RWPE2 (cell line): ENCODE measurements at places on chromosomes 2 and 18.

DNA sequence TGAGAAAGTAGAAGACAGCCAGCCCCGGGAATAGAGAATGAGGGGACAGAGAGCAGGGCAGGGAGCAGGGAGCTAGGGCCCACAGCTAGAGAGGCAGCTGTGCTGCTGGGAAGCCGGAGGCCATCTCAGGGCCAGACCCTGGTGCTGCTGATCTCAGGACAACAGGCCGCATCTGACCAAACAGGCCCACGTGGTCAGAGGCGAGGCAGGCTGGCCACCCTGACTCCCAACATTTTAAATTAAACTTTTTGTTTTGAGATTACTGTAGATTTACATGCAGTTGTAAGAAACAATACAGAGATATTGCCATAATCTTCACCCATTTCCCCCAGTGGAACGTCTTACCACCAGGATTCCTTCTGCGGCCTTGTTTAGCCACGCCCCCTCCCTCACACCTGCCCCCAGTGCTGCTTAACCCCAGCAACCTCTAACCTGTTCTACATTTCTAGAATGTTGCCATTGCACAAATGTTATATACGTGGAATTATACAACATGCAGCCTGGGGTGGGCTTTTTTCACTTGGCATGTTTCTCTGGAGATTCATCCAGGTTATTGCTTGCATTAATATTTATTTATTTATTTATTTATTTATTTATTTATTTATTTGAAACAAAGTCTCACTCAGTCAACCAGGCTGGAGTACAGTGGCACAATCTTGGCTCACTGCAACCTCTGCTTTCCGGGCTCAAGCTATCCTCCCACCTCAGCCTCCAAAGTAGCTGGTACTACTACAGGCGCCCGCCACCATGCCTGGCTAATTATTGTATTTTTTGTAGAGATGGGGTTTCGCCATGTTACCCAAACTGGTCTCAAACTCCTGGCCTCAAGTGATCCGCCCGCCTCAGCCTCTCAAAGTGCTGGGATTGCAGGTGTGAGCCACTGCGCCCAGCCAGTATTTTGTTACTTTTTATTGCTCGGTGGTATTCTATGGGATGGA, 48.6 kb upstream of the GPR17 start:
- no peak for DNase-seq

GRCh38 chr2:60775048-60775639, 19.1 kb downstream of the PAPOLG start:
- no peak for DNase-seq

DNA sequence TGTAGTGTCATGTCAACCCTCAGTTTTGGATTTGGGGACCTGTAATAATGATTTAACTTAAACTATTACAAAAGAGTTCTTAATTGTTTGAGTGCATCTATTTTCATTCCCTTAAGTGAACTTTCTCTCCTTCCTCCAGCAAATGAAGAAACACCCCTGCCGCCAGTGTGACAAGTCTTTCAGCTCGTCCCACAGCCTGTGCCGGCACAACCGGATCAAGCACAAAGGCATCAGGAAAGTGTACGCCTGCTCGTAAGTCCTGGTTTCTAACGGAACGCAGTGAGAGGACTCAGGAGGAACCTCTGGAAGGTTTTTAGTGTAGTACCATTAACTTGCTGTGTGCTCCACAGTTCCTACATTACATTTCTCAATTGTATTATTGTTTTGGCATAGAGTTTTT, 114.2 kb downstream of the ZNF532 start:
- DNase-seq: no peak

GRCh38 chr2:46275995-46276394, 21.2 kb upstream of the EPAS1 start:
- DNase-seq: no peak

DNA sequence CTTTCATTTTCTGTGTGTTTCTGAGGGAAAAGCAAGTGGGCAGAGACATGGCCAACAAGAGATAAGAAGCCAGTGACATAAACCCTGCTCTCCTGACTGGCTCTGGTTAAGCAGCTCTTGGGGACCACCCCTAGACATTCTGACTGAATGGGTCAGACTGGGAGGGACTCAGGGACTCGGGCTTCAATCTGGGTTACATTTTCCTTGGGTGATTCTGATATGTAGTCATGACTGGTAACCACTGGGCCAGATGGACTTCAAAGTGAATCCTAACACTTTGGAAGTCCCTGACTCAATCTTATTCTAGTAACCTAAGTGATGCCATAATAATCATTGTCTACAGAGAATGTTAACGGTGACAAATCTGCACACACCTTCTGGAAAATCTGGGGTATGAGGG, 397.8 kb downstream of the NBAS start:
- no peak for DNase-seq

DNA sequence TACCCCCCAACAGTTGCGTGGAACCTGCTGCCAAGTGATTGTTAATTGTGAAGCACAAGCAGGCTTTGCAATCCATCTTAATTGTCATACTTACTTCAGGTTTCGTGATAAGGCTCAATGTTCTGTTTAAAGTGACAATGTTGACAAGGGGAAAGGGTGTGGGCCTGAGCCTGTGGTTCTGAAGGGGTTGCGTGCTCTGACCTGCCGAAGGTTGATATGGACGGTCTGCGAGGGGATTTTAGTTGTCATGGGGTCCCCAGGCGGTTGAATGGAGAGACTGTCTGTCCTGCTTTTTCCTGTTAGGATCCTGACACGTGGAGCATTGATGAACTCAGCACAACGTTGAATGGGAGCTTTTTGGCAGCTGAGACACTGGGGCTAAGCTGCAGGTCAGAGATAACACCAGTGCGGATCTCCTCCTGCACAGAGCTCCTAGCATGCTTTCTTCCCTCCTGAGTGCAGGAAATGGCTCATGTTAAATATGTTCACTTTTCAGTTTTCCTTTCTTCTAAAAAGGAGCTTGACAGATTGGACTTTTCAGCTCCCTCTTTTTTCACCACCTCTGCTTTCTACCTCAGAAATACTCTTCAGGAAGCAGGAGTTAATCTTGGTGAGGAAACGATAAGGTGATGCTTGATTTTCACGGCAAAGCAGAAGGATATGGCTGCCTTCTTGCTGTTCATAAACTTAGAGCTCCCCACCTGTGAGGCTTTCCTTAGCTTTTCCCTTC, 62.9 kb upstream of the ZEB2 start:
- no peak for DNase-seq

- DNase-seq: no peak
Measured at GRCh38 chr2:67564076-67564475, 166.9 kb downstream of the ETAA1 start.

GRCh38 chr2:65370387-65371073, 61.9 kb downstream of the SPRED2 start:
- no peak for DNase-seq

- DNase-seq: no peak
Measured at GRCh38 chr2:238956676-238957075, 108.8 kb downstream of the TWIST2 start.

DNA sequence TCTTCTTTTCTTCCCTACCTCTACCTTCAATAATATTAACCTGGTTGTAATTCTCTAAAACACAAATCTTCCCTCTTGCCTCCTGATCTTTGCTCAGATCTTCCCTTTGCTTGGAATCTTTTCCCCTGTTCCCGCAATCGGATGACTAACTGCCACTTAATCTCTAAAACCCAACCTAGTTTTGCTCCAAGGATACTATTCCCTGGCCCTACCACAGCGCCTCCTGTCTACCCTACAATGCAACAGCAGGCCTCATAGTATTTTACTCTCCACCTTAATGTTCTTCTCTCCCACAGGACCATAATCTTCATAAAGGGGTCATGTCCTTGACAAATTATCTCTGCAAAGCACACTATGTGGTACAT, 246.8 kb upstream of the TNP1 start:
- DNase-seq: no peak

- no peak for DNase-seq
Measured at GRCh38 chr2:153455403-153455802, 23.2 kb downstream of the RPRM start.

- DNase-seq: no peak
Measured at GRCh38 chr18:9787712-9788111, 79.6 kb downstream of the RAB31 start.

- DNase-seq: no peak
Measured at GRCh38 chr2:120720231-120720630, 15.4 kb upstream of the GLI2 start.

DNA sequence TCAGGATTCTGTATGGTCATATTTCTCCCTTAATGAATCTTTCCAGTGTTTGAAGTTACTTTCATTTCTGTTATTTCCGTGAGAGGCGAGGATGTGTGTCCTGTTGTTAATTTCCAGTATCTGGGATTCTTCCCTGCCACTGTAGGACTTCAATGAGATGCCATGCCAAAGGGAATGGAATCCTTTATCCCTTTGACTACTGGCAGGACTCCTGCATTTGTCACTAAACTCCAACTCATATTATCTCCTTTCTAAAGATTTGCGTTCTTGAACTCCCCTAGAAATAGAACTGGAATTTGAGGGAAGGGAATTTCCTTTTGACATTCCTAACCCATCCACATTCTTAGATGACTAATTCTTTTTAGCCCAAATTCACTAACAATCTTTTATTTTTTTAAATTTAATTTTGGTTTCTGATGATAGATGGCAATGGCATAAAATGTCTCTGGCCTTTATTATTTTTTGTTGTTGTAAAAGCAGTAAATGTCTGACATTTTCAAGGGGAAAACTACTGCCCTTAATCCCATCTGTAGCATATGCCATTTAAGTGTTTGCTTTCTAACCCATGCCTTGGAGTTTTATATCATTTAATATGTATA, 87.8 kb upstream of the EML6 start:
- no peak for DNase-seq

DNA sequence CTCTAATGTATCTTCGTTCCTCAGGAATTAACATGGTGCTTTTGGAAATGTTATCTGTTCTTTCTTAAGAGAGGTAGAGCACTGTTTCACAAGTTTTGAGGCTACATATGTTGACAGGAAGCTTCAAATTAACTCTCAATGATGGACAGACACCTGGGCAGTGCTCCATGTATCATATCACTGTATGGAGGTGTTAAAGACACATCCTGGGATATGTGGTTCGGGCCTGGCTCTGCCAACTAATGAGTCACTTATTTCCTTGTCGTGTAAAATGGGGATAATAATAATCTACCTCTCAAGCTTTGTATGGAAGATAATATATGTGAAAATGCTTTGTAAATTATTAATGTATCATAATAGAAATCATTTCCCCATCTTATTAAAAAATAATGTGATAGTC, 90.2 kb downstream of the PARD3B start:
- DNase-seq: no peak

DNA sequence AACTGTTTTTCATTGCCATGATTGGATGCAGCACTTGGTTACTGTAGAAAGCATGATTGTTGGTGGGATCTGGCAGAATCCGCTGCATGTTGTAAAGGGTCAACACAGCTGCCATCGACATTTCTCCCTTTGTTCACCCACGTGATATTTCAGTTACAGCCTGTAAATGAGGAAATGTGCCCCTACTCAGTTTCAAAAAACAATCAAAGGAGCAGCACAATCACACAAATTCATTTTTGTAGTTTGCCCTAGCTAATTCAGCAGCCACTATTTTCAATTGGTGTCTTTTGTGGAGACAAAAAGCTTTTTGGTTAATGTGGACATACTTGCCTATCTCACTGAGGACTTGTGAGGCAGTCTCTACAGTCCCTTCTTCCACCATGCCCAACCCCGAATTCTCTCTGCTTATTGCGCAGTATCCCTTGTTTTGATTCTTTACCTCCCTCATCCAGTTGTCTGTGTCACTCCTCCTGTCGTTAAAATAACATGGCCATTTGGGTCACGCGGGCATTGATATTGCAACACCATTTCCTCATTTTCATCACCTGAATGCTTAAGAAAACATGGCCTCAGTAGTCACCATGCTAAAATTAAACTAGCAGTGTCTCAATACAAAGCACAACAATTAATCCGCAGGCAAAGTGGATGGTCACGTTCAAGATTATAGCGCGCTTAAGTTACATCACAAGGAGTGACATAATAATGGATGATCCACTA, 6.4 kb upstream of the PROC start:
- no peak for DNase-seq

- DNase-seq: no peak
Measured at GRCh38 chr2:196315388-196316049, 144.1 kb upstream of the STK17B start.

- DNase-seq: no peak
Measured at GRCh38 chr18:54551590-54551989, 39.5 kb upstream of the DYNAP start.

- no peak for DNase-seq
Measured at GRCh38 chr2:226405465-226405864, 394.2 kb downstream of the IRS1 start.

GRCh38 chr2:181741756-181742155, 61.4 kb upstream of the NEUROD1 start:
- DNase-seq: no peak

- DNase-seq: no peak
Measured at GRCh38 chr2:200254773-200255172, 51.7 kb upstream of the SPATS2L start.

DNA sequence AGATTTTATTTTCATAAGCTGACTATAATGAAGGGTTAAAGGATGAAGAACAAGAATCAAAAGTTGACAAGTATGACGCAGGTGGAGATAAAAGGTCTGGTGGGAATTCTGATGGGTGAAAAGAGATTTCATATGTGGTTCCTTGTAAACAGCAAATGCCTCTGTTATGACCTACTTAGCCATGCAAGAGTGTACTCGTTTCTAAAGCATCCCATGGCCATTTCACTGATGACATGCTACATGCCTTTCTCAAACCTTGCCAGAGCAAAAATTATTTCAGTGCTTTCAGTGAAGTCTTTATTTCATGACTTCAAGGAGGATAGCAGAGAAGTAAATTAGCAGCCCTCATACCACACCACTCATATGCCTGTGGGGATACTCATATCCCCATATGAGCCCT, 71.7 kb downstream of the FEZ2 start:
- no peak for DNase-seq

- no peak for DNase-seq
Measured at GRCh38 chr2:24768013-24768412, 25.2 kb downstream of the PTRHD1 start.

DNA sequence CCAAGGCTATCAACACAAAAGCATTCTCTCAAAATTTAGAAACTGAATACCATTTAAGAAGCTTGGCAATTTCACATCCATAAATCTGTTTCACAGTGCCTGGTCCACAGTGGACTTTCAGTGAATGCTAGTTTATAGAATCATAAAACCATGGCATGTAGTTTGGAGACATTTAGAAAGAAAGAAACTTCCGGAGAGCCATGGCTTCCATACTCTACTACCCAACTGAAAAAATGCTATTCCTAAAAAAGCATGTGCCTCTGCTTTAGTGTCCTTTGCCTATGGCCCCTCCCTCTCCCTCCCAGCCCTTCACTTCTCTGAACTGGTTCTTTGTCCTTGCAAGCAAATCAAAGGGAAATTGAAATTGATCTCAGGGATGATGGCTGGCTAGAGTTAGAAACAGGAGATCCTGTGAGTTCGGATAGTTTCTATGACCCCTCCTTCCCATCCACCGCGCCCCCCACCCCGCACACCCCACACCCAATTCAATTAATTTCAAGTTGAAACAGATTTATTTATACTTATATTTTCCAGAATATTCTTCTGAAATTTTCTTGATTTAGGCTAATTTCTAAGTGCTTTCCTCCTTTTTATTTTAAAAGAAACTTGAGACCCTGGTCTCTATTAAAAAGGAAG, 248.3 kb downstream of the TRIB2 start:
- no peak for DNase-seq
